ENCODE measurements at places on chromosomes 3 and 15.

GRCh38 chr3:187242900-187243299 lies 45.6 kb downstream of the RTP1 start:
- DNase-seq = no peak

DNA sequence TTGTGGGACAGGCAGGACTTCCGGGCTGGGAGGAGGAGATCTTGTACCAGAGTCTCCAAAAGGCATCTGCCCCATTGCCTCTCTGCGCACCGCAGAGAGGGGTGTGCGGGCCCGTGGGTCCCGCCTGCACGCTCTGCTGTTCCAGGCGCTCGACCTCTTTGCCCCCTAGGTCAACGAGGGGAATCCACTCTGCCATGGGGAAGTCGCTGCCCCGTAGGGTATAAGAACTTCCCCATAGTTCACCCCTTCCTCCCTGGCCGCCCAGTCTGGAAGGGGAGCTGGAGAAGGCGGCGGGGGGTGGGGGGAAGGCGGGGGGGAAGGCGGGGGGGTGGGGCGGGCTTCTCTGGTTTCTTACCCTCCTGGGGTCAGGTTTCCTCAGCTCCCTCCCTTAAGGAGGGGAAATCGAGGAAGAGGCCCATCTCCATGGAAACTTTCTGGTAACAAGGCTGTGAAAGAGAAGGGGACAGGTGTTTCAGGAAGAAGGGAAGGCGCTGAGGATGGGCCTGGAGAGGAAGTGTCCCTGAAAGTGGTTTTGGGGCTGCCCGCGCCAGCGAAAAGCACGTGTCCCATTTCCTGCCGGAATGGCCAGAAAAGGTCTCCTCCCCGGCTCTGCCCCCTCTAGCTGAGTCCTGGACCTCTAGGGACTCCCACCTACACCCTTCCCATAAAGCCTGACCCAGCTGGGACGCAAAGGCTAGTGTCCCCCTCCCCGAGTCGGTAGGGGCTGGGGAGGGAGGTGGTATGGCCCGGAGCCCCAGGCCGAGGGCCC lies 27.5 kb downstream of the NR1I2 start:
- DNase-seq = no peak

- no peak for DNase-seq
Measured at GRCh38 chr3:187740421-187741399, 4.6 kb downstream of the BCL6 start.

- no peak for DNase-seq
Measured at GRCh38 chr3:29141918-29142275, 139.0 kb upstream of the RBMS3 start.

DNA sequence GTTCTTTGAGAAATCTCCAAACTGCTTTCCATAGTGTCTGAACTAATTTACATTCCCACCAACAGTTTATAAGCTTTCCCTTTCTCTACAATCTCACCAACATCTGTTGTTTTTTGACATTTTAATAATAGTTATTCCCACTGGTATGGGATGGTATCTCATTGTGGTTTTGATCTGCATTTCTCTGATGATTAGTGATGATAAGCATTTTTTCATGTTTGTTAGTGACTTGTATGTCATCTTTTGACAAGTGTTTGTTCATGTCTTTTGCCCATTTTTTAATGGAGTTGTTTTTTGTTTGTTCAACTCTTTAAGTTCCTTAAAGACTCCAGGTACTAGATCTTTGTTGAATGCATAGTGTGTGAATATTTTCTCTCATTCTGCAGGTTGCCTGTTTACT lies 116.6 kb upstream of the TSC22D2 start:
- DNase-seq = no peak

DNA sequence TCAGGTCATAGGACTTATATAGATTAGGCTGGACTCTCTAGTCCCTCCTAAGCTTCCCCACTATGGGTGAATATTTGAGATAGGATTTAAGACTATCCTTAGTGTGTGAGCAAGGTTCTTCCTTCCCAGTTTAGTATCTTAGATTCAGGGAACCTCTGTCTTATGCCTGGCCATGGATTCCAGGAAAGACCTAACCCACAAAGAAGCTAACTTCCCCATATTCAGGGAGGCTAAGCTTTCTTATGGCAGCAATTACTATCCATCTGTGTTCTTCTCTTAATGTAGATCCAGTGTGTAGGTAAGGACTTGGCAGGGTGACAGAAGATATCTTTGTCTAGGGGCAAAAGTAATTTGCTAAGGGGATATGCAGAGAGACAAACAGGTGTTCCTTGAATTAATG lies 25.5 kb upstream of the PIK3R4 start:
- no peak for DNase-seq

DNA sequence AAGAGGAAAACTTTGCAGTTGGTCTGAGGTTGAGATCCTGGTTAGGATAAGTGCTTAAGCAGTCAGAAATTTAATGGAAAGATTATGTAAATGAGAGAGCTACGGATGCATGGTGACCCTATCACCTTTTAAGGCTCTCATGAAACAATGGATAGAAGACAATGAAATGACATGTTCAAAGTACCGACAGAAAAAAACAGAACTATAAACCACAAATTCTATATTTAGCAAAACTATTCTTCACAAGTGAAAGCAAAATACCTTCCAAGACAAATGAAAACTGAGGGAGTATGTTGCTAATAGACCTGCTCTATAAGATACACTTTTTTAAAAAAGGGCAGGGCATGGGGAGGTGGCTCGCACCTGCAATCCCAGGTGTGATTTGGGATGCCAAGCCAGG lies 32.2 kb downstream of the DNAAF4 start:
- no peak for DNase-seq

GRCh38 chr3:14224895-14225294 lies 46.3 kb downstream of the LSM3 start:
- DNase-seq = no peak

- DNase-seq = no peak
Measured at GRCh38 chr3:191356631-191357439, 26.5 kb upstream of the UTS2B start.

- DNase-seq = no peak
Measured at GRCh38 chr15:57625703-57626448, 34.2 kb downstream of the MYZAP start.

DNA sequence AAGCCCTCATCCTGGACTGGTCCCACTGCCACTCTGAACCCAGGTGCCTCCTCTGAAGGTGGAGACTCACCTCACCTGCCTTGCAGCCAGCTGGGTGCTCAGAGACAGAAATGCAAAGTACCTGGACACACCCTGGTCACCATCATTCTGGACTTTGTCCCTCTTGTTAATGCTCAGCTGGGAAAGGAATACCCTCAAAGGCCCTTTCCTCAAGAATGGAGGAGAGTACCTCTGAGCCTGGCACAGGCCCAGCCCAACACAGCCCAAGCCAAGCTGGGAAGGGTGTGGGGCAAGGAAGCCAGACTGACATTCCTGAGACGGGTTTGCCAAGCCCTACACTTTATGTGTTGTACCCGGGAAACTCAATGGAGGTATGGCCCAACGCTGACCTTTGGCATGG lies 983 bp upstream of the ALAS1 start:
- no peak for DNase-seq

GRCh38 chr3:57164217-57164656 lies 916 bp downstream of the IL17RD start:
- no peak for DNase-seq

DNA sequence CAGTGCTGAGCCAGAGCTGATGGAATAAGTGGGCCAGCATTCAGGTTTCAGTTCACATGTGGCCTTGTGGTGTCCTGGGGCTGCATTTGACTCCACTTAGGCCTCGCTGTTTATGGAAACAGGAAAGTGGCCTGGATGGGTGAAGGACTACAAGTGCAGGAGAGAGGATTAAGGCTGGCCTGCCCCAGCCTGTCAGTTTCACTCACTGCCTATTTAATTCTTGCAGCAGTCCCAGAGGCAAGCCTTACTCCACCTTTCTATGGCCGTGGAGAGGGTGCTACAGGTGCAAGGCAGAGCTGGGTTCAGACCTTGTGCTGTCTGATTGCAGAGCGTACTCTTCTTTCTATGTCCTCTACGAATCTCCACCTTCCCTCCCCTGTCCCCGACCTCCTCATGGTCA lies 37.7 kb downstream of the ABHD17C start:
- no peak for DNase-seq

- no peak for DNase-seq
Measured at GRCh38 chr3:36944012-36944640, 728 bp downstream of the TRANK1 start.

DNA sequence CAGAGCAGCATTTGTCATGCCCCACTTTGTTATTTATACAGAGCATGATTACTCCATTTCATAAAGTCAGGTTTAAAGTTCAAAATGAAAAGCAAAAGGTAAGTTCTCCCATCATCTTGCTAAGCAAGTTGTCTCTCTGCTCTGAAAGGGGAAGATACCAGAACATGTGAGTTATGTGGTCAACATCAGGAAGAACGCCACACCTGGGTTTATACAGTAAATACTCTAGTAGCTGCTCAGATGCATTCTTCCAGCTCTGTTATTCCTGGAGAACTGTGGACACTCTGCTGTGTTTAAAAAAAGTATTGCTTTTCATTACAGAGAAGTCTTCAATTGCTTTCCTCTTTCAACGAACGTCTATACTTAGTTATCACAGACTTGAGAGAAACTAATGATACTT lies 145.7 kb downstream of the PLCL2 start:
- no peak for DNase-seq

GRCh38 chr3:107367353-107367752 lies 9.9 kb upstream of the CCDC54 start:
- peak; percentile 14 for DNase-seq

GRCh38 chr3:105774444-105775180 lies 94.2 kb downstream of the CBLB start:
- no peak for DNase-seq

DNA sequence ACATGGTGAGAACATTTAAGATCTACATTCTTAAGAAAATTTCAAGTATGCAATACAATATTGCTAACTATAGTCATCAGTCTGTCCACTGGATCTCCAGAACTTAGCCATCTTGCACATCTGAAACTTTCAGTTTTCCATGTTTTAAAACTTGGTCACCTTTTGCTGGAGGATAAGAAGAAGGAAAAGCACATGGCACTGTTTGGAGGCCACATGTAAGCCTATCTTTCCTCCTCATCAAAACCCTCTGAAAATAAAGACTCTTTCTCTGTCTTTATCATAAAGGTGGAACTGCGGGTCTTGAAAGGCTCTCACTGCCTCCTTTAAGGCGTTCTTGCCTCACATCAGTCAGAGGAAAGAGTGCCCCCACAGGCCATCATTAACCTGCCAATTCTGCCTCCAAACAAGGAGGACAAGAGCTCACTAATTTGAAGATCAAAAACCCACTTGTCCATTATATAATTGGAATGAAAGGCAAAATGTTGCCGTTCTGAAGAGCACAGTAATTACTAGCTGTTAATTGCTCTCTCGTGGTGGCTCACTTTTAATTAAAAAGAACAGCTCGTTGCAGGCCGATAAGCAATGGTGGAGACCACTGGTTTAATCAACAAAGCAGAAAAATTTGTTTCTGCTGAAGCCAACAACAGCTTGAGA lies 157.8 kb downstream of the MECOM start:
- DNase-seq = no peak

DNA sequence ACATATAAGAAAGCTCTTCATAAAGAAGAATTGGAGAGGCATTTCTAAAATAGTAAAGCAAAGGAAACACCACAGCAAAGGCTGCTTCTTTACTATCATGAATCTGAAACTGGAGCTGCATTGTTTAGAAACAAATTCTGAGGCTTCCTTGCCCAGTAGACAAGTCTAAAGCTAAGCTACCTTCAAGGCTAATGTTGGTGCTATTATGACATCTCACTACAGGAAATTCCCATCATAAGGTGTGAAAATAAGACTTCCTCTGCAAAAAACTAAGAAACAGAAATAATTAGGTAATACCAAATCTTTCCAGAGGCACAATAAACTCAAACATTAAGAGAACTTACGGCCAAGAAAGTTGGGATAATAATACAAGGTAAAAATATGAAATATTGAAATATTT lies 89.9 kb upstream of the P3H2 start:
- no peak for DNase-seq

DNA sequence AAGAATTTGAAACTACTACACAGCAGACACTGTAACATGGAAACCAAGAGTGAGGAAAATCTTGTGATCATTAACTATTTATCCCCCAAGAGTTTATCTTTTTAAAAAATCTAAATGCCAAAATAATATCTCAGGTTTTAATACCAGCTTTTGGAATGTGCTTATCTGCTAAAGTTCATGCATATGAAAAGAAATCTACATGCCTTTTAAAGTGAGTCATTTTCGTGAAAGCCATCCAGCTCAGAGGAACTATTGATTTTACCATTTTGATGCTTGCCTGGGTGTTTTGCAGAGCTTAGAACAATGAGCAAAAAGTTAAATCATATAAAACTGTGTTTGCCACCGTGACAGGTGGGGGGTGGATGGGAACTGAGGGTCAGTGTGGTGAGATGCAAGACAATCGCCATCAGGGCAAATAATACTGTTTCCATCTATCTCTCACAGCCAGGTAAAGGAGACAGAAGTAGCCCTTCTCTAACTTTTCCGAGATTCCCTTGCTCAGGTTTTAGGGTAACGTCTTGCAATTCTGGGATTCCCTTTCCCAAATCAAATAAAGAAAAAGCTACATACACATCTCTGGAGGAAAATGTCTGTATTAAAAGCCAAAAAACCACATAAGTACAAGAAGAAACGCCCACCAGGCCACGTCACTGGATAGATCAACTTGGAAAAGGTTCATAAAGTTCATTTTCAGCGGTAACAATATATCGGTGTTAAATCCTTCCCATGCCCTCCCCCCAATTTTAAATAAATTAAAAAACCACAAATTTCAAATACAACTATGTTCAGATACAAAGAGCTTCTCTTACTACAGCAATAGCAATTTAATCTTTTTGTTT lies 2.0 kb downstream of the TMEM158 start:
- DNase-seq = no peak

DNA sequence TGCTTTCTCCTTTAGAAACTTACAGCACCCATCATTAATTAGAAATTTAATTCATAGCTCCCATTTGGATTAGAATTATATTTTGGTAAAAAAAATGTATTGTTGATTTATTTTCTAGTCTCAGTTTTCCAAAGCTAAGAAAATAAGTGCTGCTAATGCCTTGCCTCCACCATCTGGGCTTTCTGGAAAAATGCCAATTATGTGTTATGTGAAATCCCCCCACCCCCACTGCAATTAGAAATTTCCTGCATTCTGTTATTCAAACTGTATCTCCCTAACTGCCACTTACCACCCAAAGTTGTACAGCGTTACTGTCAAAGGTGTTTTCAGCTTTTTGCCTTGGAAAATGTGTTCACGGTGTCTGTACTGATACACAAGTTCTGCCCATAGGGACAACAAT lies 617.2 kb upstream of the UBE2E2 start:
- no peak for DNase-seq

GRCh38 chr15:93089727-93090305 lies 805 bp upstream of the RGMA start:
- DNase-seq = no peak

GRCh38 chr3:50260942-50261441 lies 8.0 kb upstream of the SEMA3B start:
- no peak for DNase-seq

Data from AG09319 (cell line).